ENCODE measurements at places on chromosomes 5 and 9. TPM values are rescaled to one million over a fixed set of nuclear protein-coding genes. Genes with fewer than 3 reads are reported as not detected.

- peaks cover 14% of the 10 kb centered on the region for H3K4me1 ChIP-seq
- no peak overlapping the region for H3K4me3 ChIP-seq
- H3K27me3 ChIP-seq = no peaks in the 10 kb centered on the region
- H3K27ac ChIP-seq = no peak overlapping the region
- H3K36me3 ChIP-seq = peaks cover 18% of the 10 kb centered on the region
These were observed 71.4 kb downstream of the SLC12A2 start for GRCh38 chr5:128154943-128155342.

- DNase-seq = no peak
- H3K27ac ChIP-seq = no peak overlapping the region
- H3K36me3 ChIP-seq = no peaks in the 10 kb centered on the region
- H3K4me1 ChIP-seq = no peaks in the 10 kb centered on the region
- no peaks in the 10 kb centered on the region for H3K27me3 ChIP-seq
- H3K4me3 ChIP-seq = no peak overlapping the region
These were observed 234.4 kb upstream of the GRAMD2B start for GRCh38 chr5:126188804-126189203.

FGFR4 gene
- 4.0 TPM for total RNA-seq

DNA sequence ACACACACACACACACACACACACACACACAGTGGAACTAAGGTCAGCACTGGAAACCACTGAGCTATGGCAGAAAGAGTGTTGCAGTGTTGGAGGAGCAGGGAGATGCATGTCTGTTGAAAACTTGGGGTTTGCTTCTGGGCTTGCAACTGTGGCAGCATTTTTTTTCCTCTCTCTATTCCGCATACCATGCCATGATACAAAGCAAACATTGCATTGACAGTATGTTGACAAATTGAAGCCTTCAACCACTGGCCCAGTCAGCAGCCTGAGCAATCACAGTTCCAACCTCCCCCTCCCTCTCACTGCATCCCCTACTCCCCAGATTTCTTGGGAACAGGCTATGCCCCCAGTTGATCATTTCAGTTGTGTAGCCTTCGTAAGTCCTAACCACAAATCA, 478.1 kb upstream of the WWC1 start:
- no peak for DNase-seq
- H3K27me3 ChIP-seq = no peaks in the 10 kb centered on the region
- no peaks in the 10 kb centered on the region for H3K36me3 ChIP-seq
- no peaks in the 10 kb centered on the region for H3K4me1 ChIP-seq
- no peak overlapping the region for H3K4me3 ChIP-seq
- H3K27ac ChIP-seq = no peak overlapping the region

GRCh38 chr9:98730871-98731270, 22.1 kb upstream of the GABBR2 start:
- no peak overlapping the region for H3K4me3 ChIP-seq
- no peak for DNase-seq
- no peak overlapping the region for H3K27ac ChIP-seq
- H3K4me1 ChIP-seq = no peaks in the 10 kb centered on the region

SLC6A18 gene
- not detected for total RNA-seq

DNA sequence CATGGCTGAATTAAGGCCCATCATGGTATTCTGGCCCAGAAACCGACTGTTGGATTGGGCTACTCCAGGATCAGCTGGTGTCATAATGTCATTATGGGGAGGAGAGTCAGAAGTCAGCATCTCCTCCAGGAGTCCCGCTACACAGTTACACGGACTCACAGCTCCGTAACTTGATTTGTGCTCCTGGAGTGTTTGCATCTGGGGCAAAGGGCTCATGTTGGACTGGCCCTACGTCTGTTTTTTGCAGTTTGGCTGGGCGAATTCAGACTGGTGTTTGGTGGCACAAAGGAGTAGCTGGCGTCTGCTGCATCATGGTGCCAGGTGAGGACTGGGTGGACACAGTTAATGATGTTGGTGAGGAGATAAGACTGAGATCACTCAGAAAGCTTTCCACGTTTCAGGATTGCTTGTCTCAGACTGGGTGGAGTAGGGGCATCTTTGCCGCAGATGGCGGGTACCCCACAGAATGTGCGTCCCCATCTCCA, 31.3 kb downstream of the OR2V1 start:
- H3K4me1 ChIP-seq = peaks cover 7% of the 10 kb centered on the region
- H3K36me3 ChIP-seq = no peaks in the 10 kb centered on the region
- DNase-seq = no peak
- H3K4me3 ChIP-seq = no peak overlapping the region

- no peak for DNase-seq
- no peaks in the 10 kb centered on the region for H3K4me1 ChIP-seq
- no peaks in the 10 kb centered on the region for H3K36me3 ChIP-seq
- no peak overlapping the region for H3K27ac ChIP-seq
- H3K4me3 ChIP-seq = no peak overlapping the region
These were observed 249.8 kb upstream of the PRDM9 start for GRCh38 chr5:23257656-23258055.

DNA sequence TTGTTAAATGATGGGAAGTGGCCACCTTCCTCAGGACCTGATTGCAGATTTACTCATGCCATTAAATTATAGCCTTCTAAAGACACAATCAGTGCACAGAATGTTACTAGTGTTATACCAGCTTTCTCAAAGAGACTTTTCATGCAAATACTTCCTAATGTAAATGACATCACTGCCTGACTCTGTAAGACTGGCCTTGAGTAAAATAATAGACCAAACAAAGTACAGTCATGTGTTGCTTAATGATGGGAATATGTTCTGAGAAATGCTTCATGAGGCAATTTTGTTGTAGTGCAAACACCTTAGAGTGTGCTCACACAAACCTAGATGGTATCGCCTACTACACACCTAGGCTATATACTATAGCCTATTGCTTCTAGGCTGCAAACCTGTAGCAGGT, 17.0 kb upstream of the C1QTNF3 start:
- H3K4me1 ChIP-seq = no peaks in the 10 kb centered on the region
- no peak overlapping the region for H3K27ac ChIP-seq
- no peak for DNase-seq
- no peak overlapping the region for H3K4me3 ChIP-seq

DNA sequence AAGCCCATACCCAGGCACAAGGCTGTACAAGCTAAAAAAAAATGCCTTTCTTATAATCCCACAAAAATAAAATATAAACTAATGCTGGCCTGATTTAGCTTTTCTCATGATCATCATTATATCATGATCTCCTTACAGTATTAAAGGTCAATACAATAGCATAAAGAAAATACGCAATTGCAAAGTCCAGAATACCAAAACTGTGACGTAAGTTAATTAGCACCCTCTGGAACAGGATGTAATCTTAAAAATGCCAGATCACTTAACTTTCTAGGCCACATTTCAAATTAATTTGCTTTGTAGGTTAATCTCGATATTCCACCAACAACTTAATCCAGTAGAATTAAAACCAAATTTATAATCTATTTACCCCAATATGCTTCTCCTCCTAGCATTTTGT, 444.2 kb upstream of the CYLC2 start:
- no peak for DNase-seq
- no peaks in the 10 kb centered on the region for H3K4me1 ChIP-seq
- no peaks in the 10 kb centered on the region for H3K36me3 ChIP-seq
- H3K4me3 ChIP-seq = no peak overlapping the region
- no peak overlapping the region for H3K27ac ChIP-seq

KIF20A gene
- 0.50 TPM for total RNA-seq

GRCh38 chr9:107222020-107222522, 61.0 kb upstream of the RAD23B start:
- no peak overlapping the region for H3K27ac ChIP-seq
- peak; percentile 70 for DNase-seq
- no peaks in the 10 kb centered on the region for H3K27me3 ChIP-seq
- H3K4me1 ChIP-seq = peaks cover 13% of the 10 kb centered on the region
- peak overlapping the region; percentile 35 for H3K4me3 ChIP-seq

GRCh38 chr9:97557606-97558095, 56.2 kb downstream of the TMOD1 start:
- DNase-seq = no peak
- no peaks in the 10 kb centered on the region for H3K27me3 ChIP-seq
- H3K27ac ChIP-seq = peak overlapping the region; percentile 91
- H3K36me3 ChIP-seq = peaks cover 33% of the 10 kb centered on the region
- peaks cover 72% of the 10 kb centered on the region for H3K4me1 ChIP-seq

GRCh38 chr9:110319781-110320492, 17.7 kb downstream of the TXNDC8 start:
- DNase-seq = no peak
- H3K36me3 ChIP-seq = no peaks in the 10 kb centered on the region
- no peaks in the 10 kb centered on the region for H3K4me1 ChIP-seq
- H3K27me3 ChIP-seq = no peaks in the 10 kb centered on the region

- no peak overlapping the region for H3K4me3 ChIP-seq
- no peaks in the 10 kb centered on the region for H3K27me3 ChIP-seq
- no peak overlapping the region for H3K27ac ChIP-seq
- no peaks in the 10 kb centered on the region for H3K36me3 ChIP-seq
- H3K4me1 ChIP-seq = no peaks in the 10 kb centered on the region
These were observed 108.9 kb upstream of the POU5F2 start for GRCh38 chr5:93850311-93850710.

DNA sequence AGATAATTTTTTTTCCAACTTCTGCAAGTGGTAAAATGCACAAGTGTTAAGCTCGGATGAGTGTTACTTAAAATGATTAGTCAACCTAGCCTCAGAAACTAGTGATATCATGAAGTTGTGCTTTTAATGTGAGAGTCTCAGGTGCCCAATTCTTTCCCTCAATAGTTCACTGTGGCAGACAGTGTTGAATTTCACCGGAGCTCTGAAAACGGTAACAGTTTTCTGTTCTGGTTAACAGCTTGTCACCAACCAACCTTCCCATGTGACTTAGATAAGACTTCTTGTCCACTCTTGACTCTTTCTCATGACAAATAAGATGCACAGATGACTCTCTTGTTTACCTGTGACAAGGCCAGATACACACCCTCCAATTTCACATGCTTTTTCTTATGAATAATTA, 125.5 kb downstream of the OSTF1 start:
- no peaks in the 10 kb centered on the region for H3K4me1 ChIP-seq
- no peak overlapping the region for H3K27ac ChIP-seq
- no peak for DNase-seq
- no peak overlapping the region for H3K4me3 ChIP-seq
- no peaks in the 10 kb centered on the region for H3K27me3 ChIP-seq

GRCh38 chr9:3777137-3777536, 251.3 kb upstream of the RFX3 start:
- H3K27me3 ChIP-seq = no peaks in the 10 kb centered on the region
- no peak overlapping the region for H3K27ac ChIP-seq
- H3K4me1 ChIP-seq = no peaks in the 10 kb centered on the region
- no peaks in the 10 kb centered on the region for H3K36me3 ChIP-seq
- H3K4me3 ChIP-seq = no peak overlapping the region

SKP1 gene
- total RNA-seq = 325 TPM

- H3K4me3 ChIP-seq = no peak overlapping the region
- no peaks in the 10 kb centered on the region for H3K27me3 ChIP-seq
- peaks cover 24% of the 10 kb centered on the region for H3K4me1 ChIP-seq
- H3K27ac ChIP-seq = no peak overlapping the region
- no peak for DNase-seq
These were observed 105.1 kb downstream of the EHMT1 start for GRCh38 chr9:137723783-137724445.

PCDHGA8 gene
- total RNA-seq = 1.7 TPM

DNA sequence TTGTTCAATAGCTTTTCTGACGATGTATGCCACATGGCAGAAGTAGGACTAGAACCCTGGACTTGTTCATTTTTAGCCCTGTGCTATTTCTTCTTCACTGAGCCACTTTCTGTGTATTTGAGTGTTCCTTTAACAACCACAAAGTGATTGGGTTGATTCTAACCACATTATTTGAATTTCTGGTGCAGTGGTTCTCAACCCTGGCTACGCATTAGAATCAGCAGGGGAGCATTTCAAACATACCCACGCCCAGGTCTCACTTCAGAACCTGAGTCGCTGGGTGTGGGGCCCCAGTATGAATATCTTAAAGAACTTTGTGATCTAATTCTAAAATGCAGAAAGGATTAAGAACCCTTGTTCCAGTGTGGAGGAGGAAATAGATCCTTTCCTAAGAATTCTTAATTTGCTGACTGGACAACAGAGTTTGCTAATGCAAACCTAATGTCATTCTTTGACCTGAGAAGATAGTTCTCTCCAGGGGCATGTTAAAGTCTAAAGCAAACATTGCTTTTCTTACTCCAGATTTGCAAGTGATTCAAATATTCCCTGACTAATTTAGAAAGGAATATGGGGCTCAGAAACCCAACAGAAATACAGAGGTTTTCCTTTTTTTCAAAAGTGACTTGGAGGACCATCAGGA, 75.4 kb upstream of the GDNF start:
- no peak overlapping the region for H3K4me3 ChIP-seq
- no peaks in the 10 kb centered on the region for H3K4me1 ChIP-seq
- no peak for DNase-seq
- H3K27me3 ChIP-seq = no peaks in the 10 kb centered on the region
